Chondrocyte (in vitro differentiated cells): ENCODE measurements at places on chromosomes 2 and 18.

DNA sequence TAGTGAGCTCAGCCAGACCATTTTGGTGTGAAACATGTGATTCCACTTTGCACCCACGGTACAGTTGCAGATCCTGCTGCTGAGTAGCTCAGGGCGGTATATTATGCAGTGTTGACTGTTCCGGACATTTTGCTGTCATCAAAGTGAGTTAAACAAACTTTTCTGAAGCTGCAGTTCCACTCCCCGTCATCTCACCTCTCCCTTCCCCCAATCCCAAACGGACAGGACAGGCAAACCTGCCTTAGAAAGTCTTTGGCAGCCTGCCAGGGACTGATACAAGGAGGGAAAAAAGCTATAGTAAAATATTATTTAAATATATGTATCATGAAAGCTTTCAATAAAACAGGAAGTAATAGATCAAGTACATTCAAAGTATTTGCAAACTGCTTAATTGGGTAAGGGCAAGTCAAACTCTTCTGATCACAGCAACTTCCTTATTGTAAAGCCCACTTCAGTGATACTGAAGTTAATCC lies 35.5 kb upstream of the SP5 start:
- H3K36me3 ChIP-seq: no peaks in the 10 kb centered on the region
- no peaks in the 10 kb centered on the region for H3K4me1 ChIP-seq
- H3K27me3 ChIP-seq: peaks cover 19% of the 10 kb centered on the region

DNA sequence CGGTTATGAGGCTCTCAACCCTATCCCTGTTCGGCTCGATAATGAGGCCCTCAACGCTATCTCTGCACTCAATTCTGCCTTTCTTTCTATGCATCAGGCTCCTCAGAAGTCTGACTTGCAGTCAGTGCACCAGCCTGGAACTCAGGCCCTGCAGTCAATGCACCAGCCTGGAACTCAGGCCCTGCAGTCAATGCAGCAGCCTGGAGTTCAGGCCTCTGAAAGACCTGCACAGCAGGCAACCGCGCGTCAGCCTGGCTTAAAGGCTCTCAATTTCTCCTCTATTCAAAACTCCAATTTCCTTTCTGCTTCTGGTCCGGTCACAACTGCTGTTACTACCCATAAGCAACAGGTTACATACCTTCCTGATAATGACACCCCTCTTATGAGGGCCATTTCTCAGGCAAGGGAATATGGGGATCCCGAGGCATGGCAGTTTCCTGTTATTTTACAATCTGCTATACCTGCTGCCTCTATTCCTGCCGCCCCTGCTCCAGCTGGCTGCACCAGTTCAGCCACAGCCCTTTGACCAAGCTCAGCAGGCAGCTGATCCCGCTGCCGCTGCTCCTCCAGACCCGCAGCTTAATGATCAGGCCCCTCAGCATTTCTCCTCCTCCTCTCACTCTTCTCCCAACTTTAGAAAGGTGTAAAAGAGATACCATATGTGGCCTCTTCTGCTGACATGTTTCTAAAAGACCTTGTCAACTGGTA lies 933.6 kb upstream of the FANCL start:
- no peak overlapping the region for H3K4me3 ChIP-seq
- H3K36me3 ChIP-seq: no peaks in the 10 kb centered on the region
- no peaks in the 10 kb centered on the region for H3K4me1 ChIP-seq
- DNase-seq: no peak

DNA sequence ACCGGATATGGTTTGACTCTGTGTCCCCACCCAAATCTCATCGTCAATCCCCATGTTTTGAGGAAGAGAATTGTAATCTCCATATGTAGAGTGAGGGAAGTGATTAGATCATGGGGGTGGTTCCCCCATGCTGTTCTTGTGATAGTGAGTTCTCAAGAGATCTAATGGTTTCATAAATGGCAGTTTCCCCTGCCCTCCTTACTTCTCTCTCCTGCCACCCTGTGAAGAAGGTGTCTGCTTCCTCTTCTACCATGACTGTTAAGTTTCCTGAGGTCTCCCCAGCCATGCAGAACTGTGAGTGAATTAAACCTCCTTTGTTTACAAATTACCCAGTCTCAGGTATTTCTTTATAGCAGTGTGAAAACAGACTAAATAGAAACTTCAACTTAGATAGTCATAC lies 69.5 kb downstream of the SESTD1 start:
- H3K4me3 ChIP-seq: no peak overlapping the region
- H3K27ac ChIP-seq: no peak overlapping the region
- no peaks in the 10 kb centered on the region for H3K27me3 ChIP-seq
- H3K36me3 ChIP-seq: peaks cover 8% of the 10 kb centered on the region
- peaks cover 6% of the 10 kb centered on the region for H3K4me1 ChIP-seq

- H3K4me3 ChIP-seq: no peak overlapping the region
- H3K36me3 ChIP-seq: peaks cover 3% of the 10 kb centered on the region
- H3K27me3 ChIP-seq: no peaks in the 10 kb centered on the region
- no peak for DNase-seq
- peaks cover 21% of the 10 kb centered on the region for H3K4me1 ChIP-seq
Measured at GRCh38 chr2:202317080-202317857, 51.7 kb downstream of the NOP58 start.
